ENCODE measurements at places on chromosomes 3 and 15.

DNA sequence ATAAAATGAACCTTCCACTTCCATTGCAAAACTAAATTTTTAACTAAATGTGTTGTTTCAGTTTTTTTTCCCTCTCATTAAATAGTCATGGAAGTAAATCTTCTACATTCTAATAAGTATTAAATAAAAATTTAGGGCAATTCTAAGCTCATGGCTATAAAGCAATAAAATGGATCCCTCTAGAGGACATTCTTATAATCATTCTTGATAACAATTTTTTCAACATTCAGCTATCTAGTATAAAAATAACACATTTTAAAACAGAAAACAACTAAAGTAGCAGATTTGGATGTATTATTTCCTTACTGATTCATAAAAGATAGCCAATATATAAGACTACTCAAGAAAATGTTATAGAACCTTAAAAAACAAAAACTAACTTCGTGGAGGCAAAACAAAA is 393.1 kb downstream of the PLOD2 start:
- no peak for DNase-seq

DNA sequence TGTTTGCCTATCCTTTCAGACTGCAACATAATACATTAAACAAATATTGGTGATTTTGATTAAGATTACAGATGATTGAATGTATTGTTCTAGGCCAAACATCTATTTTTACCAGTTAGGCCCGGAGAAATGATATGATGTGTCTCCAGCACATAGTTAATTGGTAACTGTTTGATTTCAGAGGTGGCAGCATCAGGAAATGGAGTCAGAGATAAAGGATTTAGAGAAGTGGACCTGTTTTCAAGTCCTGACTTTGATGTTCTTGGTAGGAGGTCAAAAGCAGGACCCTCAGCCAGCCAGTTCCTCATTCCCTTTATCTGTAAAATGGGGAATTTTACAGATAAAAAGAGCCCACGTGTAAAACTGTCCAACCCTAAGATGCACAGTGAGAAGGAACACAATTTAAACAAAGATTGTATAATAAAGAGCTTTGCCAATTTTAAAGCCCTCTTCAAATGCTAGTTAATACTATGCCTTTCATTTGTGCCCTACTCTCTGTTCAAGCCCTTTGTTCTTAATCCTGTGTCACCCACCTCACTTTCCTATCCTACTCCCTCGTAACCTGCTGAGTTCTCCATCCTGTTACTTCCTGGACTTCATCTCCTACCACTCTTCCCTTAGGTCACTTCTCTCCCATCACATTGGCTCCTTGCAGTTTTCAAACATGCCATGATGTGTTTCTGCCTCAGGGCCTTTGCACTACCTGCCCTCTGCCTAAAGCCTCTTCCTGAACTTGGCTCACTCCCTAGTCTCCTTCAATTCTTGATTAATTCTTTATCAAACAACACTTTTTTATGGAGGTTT is 2.5 kb downstream of the TMEM212 start:
- DNase-seq = no peak

DNA sequence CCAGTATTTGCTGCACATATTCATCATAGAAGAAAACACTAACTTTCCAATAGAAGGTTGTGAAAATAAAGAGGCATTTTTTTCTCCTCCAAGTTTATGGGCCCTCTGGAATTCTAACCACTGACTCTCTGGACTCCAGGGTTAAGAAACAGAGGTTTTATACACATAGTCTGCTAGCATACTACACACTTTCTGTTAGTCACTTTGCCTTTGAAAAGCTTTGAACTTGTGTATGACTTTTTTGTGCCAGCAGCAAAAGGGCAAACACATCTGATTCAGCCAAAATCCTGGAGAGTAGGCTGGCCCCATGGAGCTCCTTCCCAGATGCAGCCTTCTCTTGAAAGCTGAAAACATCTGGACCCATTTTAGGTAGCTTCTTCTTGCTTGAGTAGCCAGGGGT is 6.2 kb downstream of the ZIC4 start:
- no peak for DNase-seq

DNA sequence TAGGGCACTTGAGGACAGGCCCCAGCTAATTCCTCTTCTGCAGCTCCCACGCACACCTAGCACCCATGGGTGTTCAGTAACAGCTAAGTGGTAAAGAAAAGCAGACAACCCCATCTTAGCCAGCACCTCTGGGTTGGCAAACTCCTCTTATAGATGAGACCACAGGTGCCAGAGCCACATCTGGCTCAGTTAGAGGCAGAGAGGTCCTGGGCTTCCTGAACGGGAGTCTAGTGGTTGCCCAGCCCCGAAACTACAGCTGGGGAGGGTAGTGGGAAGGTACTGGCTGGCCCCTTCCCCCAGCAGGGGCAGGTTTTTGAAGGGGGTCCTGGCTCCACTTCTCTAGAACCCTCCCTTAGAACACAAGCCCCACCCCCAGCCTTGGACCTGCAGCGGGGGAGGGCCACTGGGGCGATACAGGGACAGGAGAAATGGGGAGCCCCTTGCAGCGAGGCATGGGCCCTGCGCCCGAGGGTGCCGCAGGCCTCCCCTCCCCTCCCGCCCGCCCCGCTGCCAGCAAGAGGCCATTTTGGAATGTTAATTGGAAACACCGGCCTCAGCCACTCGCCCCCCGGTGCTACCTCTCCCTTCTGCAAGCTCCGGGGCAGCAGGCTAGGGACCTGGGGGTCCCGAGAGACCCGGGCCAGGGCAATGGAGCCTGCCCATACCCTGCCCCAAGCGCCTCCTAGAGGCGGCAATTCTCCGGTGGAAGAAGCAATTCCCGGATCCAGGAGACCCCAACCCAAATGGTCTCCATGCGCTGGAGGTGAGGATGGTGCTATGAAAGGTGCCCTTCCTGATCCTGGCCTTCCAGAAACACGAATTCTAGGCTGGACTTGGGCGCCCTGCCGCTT is 1.5 kb downstream of the DUSP7 start:
- DNase-seq = no peak

DNA sequence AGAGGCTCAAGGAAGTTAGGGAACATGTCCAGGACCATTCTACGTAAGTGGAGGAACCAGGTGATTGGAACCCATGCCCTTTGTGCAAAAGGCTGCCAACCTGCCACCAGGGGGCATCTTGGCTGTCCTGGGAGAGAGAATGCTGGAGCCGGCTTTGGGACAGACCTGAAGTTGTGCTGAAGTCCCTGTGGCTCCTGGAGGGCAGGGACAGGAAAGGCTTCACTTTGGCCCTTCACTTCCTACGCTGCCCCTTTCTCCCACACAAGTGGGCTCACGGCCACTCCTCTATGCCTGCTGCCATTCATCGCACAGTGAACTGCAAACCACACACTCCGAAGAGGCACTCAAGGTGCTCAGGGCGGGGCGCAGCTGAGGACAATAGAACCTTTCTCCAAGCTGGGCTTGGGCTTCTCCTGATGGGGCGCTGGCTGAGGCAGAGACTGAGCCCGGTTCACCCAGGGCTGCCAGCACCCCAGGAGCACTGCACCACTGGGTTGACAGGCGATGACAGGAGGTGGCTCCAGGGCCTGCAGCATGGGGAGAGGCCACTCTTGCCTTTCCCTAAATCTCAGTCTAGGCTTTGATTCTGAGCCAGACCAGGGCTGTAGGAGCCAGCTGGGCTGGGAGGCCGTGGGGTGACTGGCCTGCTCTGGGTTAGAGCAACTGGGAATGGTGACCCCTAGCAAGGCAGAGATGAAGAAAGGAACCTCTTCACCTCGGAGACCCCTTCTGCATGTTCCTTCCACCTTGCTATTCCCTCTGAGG is 8.4 kb downstream of the SHF start:
- DNase-seq = no peak

GRCh38 chr3:172040078-172040980 is 951 bp downstream of the FNDC3B start:
- DNase-seq = peak; percentile 24

- no peak for DNase-seq
Observed at GRCh38 chr3:110419601-110420000, 652.0 kb upstream of the NECTIN3 start.

DNA sequence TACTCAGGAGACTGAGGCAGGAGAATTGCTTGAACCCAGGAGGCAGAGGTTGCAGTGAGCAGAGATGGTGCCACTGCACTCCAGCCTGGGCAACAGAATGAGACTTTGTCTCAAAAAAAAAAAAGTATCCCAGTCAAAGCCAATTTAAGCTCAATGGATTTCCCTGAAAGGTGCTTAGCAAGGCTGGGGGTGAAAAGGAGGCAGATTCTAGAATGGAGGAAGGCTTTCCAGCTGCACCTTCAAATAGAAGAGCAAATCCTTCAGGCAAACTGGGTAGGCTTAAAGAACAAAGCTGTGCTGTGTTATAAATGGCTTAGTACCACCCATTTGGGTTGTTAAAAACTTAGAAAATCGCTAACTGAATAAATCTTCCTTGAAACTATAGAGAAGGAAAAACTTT is 3.0 kb upstream of the IFT57 start:
- DNase-seq = no peak

DNA sequence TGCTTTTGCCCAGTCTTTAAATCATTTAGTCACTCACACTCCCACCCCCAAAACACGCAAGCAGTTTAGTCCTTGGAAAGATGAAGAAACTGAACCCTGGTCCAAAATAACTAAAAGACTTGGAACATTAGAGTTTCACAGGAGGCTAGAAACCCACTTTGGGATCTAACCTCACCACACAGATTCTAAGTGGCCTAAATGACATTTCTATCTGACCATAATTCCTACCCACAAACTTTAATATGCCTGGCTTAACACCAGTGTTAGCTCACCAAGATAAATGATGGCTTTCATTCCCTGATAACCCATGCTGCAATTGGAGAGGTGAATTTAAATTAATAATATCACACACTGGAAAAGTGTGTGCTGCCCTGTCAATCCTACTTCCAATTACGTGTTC is 295.3 kb upstream of the UBE2E2 start:
- DNase-seq = no peak

DNA sequence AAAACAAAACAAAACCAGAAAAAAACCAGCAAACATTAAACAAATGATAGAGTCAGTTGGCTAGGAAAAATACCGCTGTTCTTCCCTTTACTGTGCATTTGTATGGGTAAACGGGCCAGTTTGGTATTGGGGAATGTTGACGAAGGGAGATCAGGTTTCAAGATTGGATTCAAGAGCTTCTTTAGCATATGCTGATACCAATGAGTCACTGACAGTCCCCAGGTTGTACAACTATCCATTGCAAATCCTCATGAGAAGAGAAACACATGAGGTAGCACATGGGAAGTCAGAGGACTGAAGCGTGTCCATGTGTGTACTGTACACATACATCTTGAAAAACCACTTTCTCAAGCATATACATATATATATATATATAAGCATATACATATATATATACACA is 25.6 kb downstream of the TIGIT start:
- no peak for DNase-seq

DNA sequence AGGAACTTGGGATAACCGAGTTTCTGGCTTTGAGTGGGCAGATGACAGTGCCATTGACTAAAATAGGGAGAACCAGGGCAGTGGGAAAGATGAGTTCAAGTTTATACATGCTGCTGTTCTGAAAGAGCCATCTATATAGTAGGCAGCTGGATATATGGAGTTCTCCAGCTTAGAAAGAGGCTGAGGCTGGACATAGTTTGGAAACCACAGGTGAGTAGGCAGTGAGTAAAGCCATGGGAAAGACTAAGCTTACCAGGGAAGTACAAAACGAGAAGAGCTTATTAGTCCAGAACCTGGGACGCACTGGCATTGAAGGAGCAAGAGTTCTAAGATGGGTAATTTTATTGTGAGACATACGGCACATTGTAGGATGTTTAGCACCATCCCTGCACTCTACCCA is 54.2 kb downstream of the MSL2 start:
- no peak for DNase-seq

GRCh38 chr3:40843851-40844548 is 319.2 kb downstream of the ZNF621 start:
- no peak for DNase-seq

DNA sequence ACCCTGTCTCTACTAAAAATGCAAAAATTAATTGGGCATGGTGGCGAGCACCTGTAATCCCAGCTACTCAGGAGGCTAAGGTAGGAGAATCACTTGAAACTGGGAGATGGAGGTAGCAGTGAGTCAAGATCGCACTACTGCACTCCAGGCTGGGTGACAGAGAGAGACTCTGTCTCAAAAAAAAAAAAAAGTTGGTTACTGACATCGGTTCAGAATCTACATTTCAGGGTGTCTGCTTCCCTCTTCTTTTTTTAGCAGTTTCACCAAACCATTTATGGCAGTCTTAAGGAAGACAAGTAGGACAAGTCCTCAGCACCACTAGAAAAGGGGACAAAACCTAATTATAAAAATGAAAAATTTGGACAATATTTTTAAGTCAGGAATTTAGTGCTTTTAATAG is 3.3 kb upstream of the USP4 start:
- no peak for DNase-seq

GRCh38 chr3:126049289-126050049 is 34.5 kb downstream of the SLC41A3 start:
- DNase-seq = no peak

GRCh38 chr15:67110958-67111864 is 45.8 kb downstream of the SMAD3 start:
- DNase-seq = no peak

- no peak for DNase-seq
Observed at GRCh38 chr3:184375747-184376461, 2.1 kb downstream of the THPO start.

DNA sequence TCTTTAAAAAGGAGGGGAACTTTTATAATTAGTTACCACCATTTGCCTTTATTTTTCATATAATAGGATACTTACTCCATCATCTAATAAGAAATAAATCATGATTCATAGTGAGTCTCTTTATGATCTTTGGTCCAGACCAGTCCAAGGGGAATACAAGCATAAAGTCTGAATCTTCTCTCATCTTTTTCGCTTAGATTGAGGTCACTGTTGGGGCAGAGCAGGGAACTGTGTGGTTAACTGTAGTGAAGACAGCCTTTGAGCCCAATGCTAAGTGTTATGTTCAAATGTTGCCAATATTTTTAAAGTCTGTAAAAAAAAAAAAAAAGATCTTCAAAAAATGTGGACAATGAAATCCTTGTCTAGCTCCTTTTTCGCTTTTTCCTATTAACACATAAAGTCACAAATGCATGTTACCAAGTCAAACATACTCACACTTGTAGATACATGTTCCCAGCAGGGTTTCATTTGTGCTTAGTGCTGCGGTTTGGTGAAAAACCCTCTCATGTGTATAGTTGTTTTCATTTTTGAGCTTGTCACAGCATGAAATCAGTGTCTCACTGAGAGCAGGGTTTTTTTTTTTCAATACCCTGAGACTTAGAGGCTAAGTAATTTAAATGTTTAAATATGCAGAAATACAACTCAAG is 72.1 kb downstream of the EPHA3 start:
- no peak for DNase-seq
